Esophagus muscularis mucosa (tissue), 4 donors: ENCODE measurements at places on chromosomes 3 and 15.

GRCh38 chr15:27958911-27959578 is 140.1 kb downstream of the OCA2 start:
- H3K4me1 ChIP-seq = no peaks in the 10 kb centered on the region
- H3K4me3 ChIP-seq = no peak overlapping the region
- H3K27me3 ChIP-seq = no peaks in the 10 kb centered on the region
- no peak for DNase-seq

- H3K27me3 ChIP-seq = peaks cover 52% of the 10 kb centered on the region
- H3K36me3 ChIP-seq = no peaks in the 10 kb centered on the region
- no peak for DNase-seq
- peaks cover 27% of the 10 kb centered on the region for H3K4me1 ChIP-seq
- H3K4me3 ChIP-seq = no peak overlapping the region
- no peak overlapping the region for H3K27ac ChIP-seq
Observed at GRCh38 chr3:26621176-26621575, 1.4 kb upstream of the LRRC3B start.

- H3K27me3 ChIP-seq = peaks cover 10% of the 10 kb centered on the region
- peaks cover 9% of the 10 kb centered on the region for H3K4me1 ChIP-seq
- no peaks in the 10 kb centered on the region for H3K36me3 ChIP-seq
- H3K27ac ChIP-seq = no peak overlapping the region
- DNase-seq = no peak
Observed at GRCh38 chr3:126540951-126541627, 17.1 kb downstream of the CHST13 start.

GRCh38 chr3:84836961-84837360 is 121.8 kb upstream of the CADM2 start:
- H3K27me3 ChIP-seq = no peaks in the 10 kb centered on the region
- H3K4me3 ChIP-seq = no peak overlapping the region
- no peak for DNase-seq
- H3K36me3 ChIP-seq = no peaks in the 10 kb centered on the region

DNA sequence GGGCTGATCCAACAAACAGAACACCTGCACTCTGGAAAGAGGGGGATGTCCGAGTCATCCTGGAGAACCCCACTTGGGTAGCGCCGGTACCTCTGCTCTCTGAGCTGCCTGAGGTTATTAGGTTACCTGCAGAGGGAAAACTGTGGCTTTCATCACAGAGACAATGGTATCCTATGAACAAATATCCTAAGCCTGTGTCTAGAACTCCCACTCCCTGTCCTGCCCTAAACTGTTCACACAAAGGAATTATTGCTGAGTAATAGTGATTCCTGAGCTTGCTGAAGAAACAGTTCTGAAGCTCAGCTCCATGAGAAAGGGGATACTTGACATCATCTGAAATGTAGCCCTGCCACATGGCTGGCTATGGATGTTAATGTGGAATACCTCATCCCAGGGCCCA is 31.9 kb upstream of the WNT5A start:
- no peak overlapping the region for H3K27ac ChIP-seq
- no peak overlapping the region for H3K4me3 ChIP-seq
- no peaks in the 10 kb centered on the region for H3K27me3 ChIP-seq
- DNase-seq = no peak
- peaks cover 3% of the 10 kb centered on the region for H3K4me1 ChIP-seq
